ENCODE measurements at places on chromosomes 2 and 18. TPM values are rescaled to one million over a fixed set of nuclear protein-coding genes. Genes with fewer than 3 reads are reported as not detected.

- peaks cover 30% of the 10 kb centered on the region for H3K36me3 ChIP-seq
- H3K4me3 ChIP-seq, result peak overlapping the region; percentile 7
- H3K27ac ChIP-seq, result no peak overlapping the region
- no peaks in the 10 kb centered on the region for H3K27me3 ChIP-seq
- H3K4me1 ChIP-seq, result peaks cover 2% of the 10 kb centered on the region
These were observed 23.1 kb downstream of the PRPF40A start for GRCh38 chr2:152694161-152694661.

MC4R gene
- not detected for total RNA-seq

GRCh38 chr2:40106061-40106460 lies 327.0 kb upstream of the THUMPD2 start:
- no peak overlapping the region for H3K4me3 ChIP-seq
- no peak for DNase-seq
- H3K27me3 ChIP-seq, result no peaks in the 10 kb centered on the region
- H3K4me1 ChIP-seq, result no peaks in the 10 kb centered on the region
- no peak overlapping the region for H3K27ac ChIP-seq

- no peak overlapping the region for H3K27ac ChIP-seq
- H3K4me1 ChIP-seq, result peaks cover 34% of the 10 kb centered on the region
- H3K4me3 ChIP-seq, result no peak overlapping the region
These were observed 58.8 kb downstream of the PARD3B start for GRCh38 chr2:204604061-204604460.

- H3K27me3 ChIP-seq, result no peaks in the 10 kb centered on the region
- peaks cover 94% of the 10 kb centered on the region for H3K4me1 ChIP-seq
- H3K27ac ChIP-seq, result peak overlapping the region; percentile 63
- no peaks in the 10 kb centered on the region for H3K36me3 ChIP-seq
- H3K4me3 ChIP-seq, result no peak overlapping the region
These were observed 95.6 kb downstream of the HDAC4 start for GRCh38 chr2:239305222-239305575.

DNA sequence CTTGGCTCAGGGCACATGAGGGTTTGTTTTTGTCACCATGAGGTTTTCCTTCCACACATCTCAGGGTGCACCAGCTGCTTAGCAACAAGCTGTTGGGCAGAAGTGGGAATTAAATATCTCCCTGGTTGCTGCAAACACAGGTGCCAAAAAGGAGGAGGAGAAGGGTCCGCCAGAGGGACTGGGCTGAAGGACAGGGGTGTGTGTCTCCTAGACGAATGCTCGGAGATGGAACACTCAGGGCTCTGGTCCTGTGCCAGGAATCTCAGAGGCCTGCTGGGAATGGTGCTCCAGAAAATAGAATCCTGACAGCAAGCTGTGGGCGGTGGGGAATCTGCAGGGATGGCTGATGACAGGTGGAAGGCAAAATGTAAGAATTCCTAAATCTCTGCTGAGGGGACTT lies 94.5 kb downstream of the VSNL1 start:
- no peak overlapping the region for H3K27ac ChIP-seq
- no peaks in the 10 kb centered on the region for H3K27me3 ChIP-seq
- H3K36me3 ChIP-seq, result no peaks in the 10 kb centered on the region
- no peak overlapping the region for H3K4me3 ChIP-seq
- no peaks in the 10 kb centered on the region for H3K4me1 ChIP-seq

GRCh38 chr18:79897940-79898625 lies 53.4 kb downstream of the SLC66A2 start:
- no peak overlapping the region for H3K27ac ChIP-seq
- no peaks in the 10 kb centered on the region for H3K4me1 ChIP-seq
- no peaks in the 10 kb centered on the region for H3K27me3 ChIP-seq
- peaks cover 8% of the 10 kb centered on the region for H3K36me3 ChIP-seq
- no peak overlapping the region for H3K4me3 ChIP-seq

- no peak overlapping the region for H3K27ac ChIP-seq
- H3K27me3 ChIP-seq, result no peaks in the 10 kb centered on the region
- DNase-seq, result no peak
- H3K4me1 ChIP-seq, result peaks cover 9% of the 10 kb centered on the region
- no peaks in the 10 kb centered on the region for H3K36me3 ChIP-seq
These were observed 9.3 kb upstream of the NPAS2 start for GRCh38 chr2:100810603-100811145.

DNA sequence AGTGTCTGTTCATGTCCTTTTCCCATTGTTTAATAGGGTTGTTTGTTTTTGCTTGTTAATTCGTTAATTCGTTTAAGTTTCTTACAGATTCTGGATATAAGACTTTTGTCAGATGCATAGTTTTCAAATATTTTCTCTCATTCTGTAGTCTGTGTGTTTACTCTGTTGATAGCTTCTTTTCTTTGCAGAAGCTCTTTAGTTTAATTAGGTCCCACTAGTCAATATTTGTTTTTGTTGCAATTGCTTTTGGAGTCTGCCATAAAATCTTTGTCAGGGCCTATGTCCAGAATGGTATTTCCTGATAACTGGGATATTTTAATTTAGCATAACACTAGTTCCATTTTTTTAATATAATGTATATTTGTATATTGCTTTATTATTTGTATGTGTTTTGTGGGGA lies 1380.1 kb downstream of the SUCLG1 start:
- no peak overlapping the region for H3K4me3 ChIP-seq
- H3K27ac ChIP-seq, result no peak overlapping the region
- no peak for DNase-seq
- no peaks in the 10 kb centered on the region for H3K27me3 ChIP-seq
- H3K4me1 ChIP-seq, result no peaks in the 10 kb centered on the region
- H3K36me3 ChIP-seq, result no peaks in the 10 kb centered on the region

DNA sequence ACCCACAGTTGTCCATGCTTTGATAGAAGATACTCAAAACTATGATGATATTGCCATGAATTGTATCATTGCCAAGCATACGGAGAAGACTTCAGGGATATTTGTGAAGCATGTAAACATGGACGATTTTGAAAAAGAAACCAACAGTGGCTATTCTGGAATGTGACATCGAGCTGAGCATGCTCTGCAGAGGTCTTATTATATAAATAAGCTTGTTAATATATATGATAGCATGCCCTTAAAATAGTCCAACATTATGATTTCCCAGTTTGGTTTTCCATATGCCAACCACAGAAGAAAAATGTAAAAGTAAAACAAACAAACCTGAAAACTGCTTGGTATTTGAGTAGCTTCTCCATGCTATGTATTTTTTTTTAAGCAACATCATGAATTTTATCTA lies 159.1 kb downstream of the LNPK start:
- no peak for DNase-seq
- no peaks in the 10 kb centered on the region for H3K4me1 ChIP-seq
- no peaks in the 10 kb centered on the region for H3K27me3 ChIP-seq
- H3K4me3 ChIP-seq, result no peak overlapping the region
- no peak overlapping the region for H3K27ac ChIP-seq

IL37 gene
- total RNA-seq, result not detected

CNDP1 gene
- not detected for total RNA-seq

FEV gene
- not detected for total RNA-seq

NGEF gene
- 27.5 TPM for total RNA-seq

DNA sequence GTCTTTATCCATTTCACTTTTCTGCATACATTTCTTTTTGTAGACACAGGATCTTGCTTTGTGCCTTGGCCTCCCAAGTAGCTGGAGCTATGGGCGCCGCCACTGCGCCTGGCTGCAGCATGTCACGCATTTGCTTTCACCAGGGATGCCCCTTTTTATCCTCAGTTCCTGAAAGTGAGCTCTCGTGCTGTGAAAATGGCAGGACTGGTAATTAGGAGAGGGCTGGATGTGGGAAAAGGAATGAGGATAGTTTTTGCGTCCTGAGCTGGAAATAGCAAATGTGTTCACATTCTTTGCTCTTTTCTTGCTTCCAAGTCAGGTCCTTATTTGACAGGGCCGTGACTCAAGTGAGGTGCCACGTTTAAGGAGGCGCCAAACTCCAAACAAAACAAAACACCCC lies 104.6 kb downstream of the LDLRAD4 start:
- no peaks in the 10 kb centered on the region for H3K27me3 ChIP-seq
- no peaks in the 10 kb centered on the region for H3K36me3 ChIP-seq
- no peaks in the 10 kb centered on the region for H3K4me1 ChIP-seq
- H3K4me3 ChIP-seq, result no peak overlapping the region
- no peak overlapping the region for H3K27ac ChIP-seq
- DNase-seq, result no peak

DNA sequence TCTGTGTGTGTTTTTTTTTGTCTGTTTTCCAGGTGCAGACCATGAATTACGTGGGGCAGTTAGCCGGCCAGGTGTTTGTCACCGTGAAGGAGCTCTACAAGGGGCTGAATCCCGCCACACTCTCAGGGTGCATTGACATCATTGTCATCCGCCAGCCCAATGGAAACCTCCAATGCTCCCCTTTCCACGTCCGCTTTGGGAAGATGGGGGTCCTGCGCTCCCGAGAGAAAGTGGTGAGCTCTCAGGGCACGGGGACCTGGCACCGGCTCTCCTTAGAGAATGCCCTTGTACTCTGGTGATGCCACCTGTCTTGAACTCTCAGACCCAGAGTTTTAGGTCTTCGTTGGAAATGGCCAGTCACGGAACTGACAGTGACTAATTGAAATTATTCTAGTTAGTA lies 19.1 kb downstream of the LPIN1 start:
- no peak overlapping the region for H3K4me3 ChIP-seq
- DNase-seq, result no peak
- peaks cover 19% of the 10 kb centered on the region for H3K36me3 ChIP-seq
- no peaks in the 10 kb centered on the region for H3K27me3 ChIP-seq
- H3K4me1 ChIP-seq, result peaks cover 13% of the 10 kb centered on the region

GRCh38 chr2:41750829-41751228 lies 297.0 kb upstream of the PKDCC start:
- no peak overlapping the region for H3K4me3 ChIP-seq
- DNase-seq, result no peak
- no peaks in the 10 kb centered on the region for H3K36me3 ChIP-seq
- no peaks in the 10 kb centered on the region for H3K27me3 ChIP-seq
- H3K27ac ChIP-seq, result no peak overlapping the region

- no peaks in the 10 kb centered on the region for H3K36me3 ChIP-seq
- H3K27ac ChIP-seq, result no peak overlapping the region
- H3K27me3 ChIP-seq, result no peaks in the 10 kb centered on the region
- DNase-seq, result no peak
- no peaks in the 10 kb centered on the region for H3K4me1 ChIP-seq
These were observed 245.2 kb upstream of the SPHKAP start for GRCh38 chr2:228426502-228427216.

- H3K27ac ChIP-seq, result no peak overlapping the region
- no peak for DNase-seq
- H3K4me1 ChIP-seq, result no peaks in the 10 kb centered on the region
- no peaks in the 10 kb centered on the region for H3K27me3 ChIP-seq
These were observed 145.0 kb downstream of the NAPG start for GRCh38 chr18:10670856-10671255.

- no peaks in the 10 kb centered on the region for H3K27me3 ChIP-seq
- H3K4me3 ChIP-seq, result no peak overlapping the region
- peak overlapping the region; percentile 27 for H3K27ac ChIP-seq
- no peak for DNase-seq
- H3K4me1 ChIP-seq, result peaks cover 16% of the 10 kb centered on the region
These were observed 235.9 kb downstream of the ZNF516 start for GRCh38 chr18:76259096-76259495.

OSBPL1A gene
- total RNA-seq, result 104 TPM

- DNase-seq, result no peak
- no peaks in the 10 kb centered on the region for H3K27me3 ChIP-seq
- H3K4me1 ChIP-seq, result no peaks in the 10 kb centered on the region
- no peaks in the 10 kb centered on the region for H3K36me3 ChIP-seq
- no peak overlapping the region for H3K27ac ChIP-seq
- H3K4me3 ChIP-seq, result no peak overlapping the region
These were observed 147.8 kb downstream of the PMAIP1 start for GRCh38 chr18:60047556-60047955.

MARCHF4 gene
- not detected for total RNA-seq

TRIM54 gene
- total RNA-seq, result not detected

CHPF gene
- total RNA-seq, result 119 TPM

- no peak overlapping the region for H3K4me3 ChIP-seq
- no peak for DNase-seq
- no peaks in the 10 kb centered on the region for H3K36me3 ChIP-seq
- no peaks in the 10 kb centered on the region for H3K27me3 ChIP-seq
- no peaks in the 10 kb centered on the region for H3K4me1 ChIP-seq
These were observed 190.4 kb downstream of the SNTG2 start for GRCh38 chr2:1141079-1141478.

GRCh38 chr2:136510244-136510643 lies 255.1 kb upstream of the THSD7B start:
- no peak for DNase-seq
- no peaks in the 10 kb centered on the region for H3K36me3 ChIP-seq
- H3K4me3 ChIP-seq, result no peak overlapping the region
- H3K27ac ChIP-seq, result no peak overlapping the region

GRCh38 chr2:184543832-184544231 lies 54.5 kb upstream of the ZNF804A start:
- no peaks in the 10 kb centered on the region for H3K4me1 ChIP-seq
- H3K4me3 ChIP-seq, result no peak overlapping the region
- H3K27me3 ChIP-seq, result no peaks in the 10 kb centered on the region
- H3K36me3 ChIP-seq, result no peaks in the 10 kb centered on the region

DNA sequence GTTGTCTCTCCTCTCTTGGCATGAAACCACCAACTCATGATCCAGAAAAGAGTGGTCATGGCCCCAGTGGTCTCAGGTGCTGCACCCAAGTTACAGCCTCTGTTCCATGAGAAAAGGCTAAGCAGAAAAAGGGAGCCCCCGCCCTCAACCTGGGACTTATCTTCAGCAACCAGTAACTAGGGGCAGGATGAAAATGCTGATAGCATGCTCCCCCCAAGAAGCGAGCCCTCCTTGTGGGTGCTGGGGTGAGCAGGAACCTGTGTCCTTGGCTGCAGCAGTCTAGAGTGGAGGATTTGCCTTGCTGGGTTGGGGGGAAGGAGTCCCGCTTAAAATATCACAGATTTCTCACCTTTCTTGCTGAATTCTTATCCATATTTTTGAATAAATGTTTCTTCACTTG lies 490.0 kb downstream of the SUCLG1 start:
- H3K4me1 ChIP-seq, result no peaks in the 10 kb centered on the region
- H3K27me3 ChIP-seq, result no peaks in the 10 kb centered on the region
- no peaks in the 10 kb centered on the region for H3K36me3 ChIP-seq
- no peak for DNase-seq
- no peak overlapping the region for H3K27ac ChIP-seq

DNA sequence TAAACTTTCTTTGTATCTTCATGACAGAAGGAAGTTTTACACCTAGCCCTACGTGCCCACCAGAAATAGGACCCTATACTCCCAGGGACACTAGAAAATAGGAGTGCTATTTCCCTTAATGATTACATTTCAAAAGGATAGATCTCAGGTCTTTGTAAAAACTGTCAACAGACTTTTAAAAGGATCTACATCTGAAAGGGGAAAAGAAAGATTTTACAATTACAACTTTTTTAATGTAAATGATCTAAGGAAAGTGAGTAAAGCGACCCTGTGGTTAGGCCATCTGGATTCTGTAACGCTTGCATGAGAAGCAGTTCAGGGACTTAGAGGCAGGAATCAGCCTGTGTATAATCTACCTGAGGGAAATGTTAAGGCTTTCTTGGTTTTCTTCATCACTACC lies 431.8 kb upstream of the MC4R start:
- no peaks in the 10 kb centered on the region for H3K36me3 ChIP-seq
- no peak overlapping the region for H3K27ac ChIP-seq
- H3K4me3 ChIP-seq, result no peak overlapping the region
- no peaks in the 10 kb centered on the region for H3K27me3 ChIP-seq
- no peak for DNase-seq

DSG4 gene
- total RNA-seq, result not detected

Data from stomach (tissue), 19 donors.